Activated CD4-positive, alpha-beta memory T cell treated with anti-CD3 and anti-CD28 coated beads, Interleukin-2, amount 10 ng/mL, durations not matched to agents 7 days and 5 days (primary cell): ENCODE measurements at places on chromosomes 1 and 21. TPM values are rescaled to one million over a fixed set of nuclear protein-coding genes. Genes with fewer than 3 reads are reported as not detected.

GRCh38 chr1:160437432-160438316, 37.3 kb downstream of the VANGL2 start:
- DNase-seq, result peak; percentile 41

DNA sequence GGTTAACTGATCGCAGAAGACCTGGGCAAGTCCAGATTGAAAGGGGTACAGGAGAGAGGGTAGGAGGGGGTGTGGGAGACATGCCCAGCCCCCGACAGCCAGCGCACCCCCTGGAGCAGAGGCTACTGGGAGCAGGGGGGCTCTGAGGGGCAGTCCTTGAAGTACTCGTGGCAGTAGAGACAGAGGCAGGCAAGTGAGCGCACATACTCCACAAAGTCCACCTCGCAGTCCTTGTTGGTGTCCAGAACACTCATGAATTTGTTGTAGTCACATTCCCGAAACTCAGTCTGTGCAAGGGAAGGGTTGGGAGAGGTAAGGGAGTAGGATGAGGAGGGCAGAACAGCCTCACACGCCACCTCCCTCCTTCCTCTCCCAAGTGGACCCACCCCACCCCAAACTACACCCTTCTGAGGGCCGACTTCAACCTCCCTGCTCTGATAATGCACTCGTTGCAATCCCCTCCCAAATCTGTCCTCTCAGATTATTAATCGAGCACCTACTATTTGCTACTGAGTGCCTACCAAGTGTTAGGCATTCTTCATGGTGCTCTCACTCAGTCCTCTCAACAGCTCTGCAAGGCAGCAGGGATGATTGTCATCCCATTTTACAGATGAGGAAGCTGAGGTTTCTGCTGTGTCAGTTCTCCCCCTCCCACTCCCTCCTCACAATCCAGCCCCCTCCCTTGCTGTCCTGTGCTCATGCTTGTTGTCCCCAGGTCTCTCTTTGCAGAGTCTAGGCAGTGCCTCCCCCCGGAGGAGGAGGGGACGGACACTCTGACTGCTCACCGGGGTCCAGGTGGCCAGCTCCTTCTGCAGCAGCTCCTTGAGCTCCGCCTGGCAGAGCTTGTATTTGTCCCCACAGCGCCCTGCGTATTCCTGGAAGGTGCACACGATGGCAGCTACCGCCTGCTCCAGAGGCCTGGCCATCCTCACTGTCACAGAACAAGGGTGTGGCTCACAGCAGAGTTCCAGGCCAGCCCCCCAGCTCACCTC, 1.2 kb downstream of the S100A3 start:
- DNase-seq, result no peak

- no peak for DNase-seq
These were observed 39.7 kb downstream of the TMCC2 start for GRCh38 chr1:205267306-205267902.

GRCh38 chr1:205236951-205237475, 9.3 kb downstream of the TMCC2 start:
- no peak for DNase-seq

GRCh38 chr1:175978476-175978875, 228.6 kb downstream of the COP1 start:
- no peak for DNase-seq

GRCh38 chr21:42220138-42220701, 1.3 kb downstream of the ABCG1 start:
- peak; percentile 79 for DNase-seq

DNA sequence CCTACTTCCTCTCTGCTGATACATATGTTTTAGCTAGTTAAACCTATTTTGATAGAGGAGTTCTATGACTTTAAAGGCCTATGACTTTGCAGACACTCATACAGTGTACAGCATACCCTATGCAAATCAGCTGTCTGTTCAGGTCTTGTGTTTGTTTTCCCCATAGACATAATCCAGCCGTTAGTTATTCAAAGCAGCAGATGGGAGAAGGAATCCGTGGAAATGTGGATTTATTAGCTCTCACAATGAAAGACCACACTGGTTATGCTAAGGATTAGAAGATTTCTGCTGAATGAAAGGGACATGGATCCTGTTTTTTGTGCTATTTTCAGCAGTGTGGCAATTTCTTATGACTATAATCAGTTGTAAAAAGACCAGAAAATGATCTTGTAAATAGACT, 59.8 kb downstream of the MAST2 start:
- DNase-seq, result no peak

FAM72B gene
- total RNA-seq, result 28.9 TPM

FCER1G gene
- total RNA-seq, result 1.3 TPM

RNU1-3 gene
- 1,691 TPM for total RNA-seq

COL8A2 gene
- not detected for total RNA-seq

HSD3B2 gene
- not detected for total RNA-seq

SELE gene
- total RNA-seq, result not detected
